ENCODE measurements at places on chromosomes 1 and 21.
A peak's percentile ranks its signal among the peaks of the same experiment; 100 is the strongest.

DNA sequence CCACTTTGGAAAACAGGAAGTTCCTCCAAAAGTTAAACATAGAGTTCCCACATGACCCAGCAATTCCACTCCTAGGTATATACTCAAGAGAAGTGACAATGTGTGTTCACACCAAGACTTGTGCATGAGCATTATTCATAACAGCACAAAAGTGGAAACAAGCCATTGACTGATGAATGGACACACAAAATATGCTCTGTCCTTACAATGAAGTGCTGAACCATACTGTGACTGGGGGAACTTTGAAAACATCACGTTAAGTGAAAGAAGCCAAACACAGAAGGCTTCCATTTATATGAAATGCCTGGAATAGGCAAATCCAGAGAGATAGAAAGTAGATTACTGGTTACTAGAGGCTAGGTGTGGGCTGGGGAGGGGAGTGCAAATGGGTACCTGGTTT lies 150.3 kb downstream of the ZSCAN20 start:
- no peak for DNase-seq

- DNase-seq, result no peak
Observed at GRCh38 chr1:76374086-76374485, 299.5 kb downstream of the ST6GALNAC3 start.

GRCh38 chr1:21939650-21940374 lies 2.7 kb upstream of the HSPG2 start:
- peak; percentile 94 for DNase-seq

- DNase-seq, result no peak
Observed at GRCh38 chr1:20354610-20355009, 63.9 kb downstream of the VWA5B1 start.

- no peak for DNase-seq
Observed at GRCh38 chr1:201021630-201022492, 1.7 kb downstream of the KIF21B start.

DNA sequence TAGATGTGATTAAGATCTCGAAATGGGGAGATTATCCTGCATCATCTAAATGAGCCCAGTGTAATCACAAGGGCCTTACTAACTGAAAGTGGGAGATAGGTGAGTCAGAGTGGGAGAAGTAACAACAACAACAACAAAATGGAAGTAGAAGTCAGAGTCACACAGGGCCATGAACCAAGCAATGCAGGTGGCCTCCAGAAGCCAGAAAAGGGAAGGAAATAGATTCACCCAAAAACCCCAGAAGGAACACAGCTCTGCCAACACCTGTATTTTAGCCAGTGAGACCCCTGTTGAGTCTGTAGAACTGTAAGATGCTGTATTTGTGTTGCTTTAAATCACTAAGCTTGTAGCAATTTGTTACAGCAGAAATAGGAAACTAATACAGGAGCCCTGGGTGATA lies 4.1 kb downstream of the TAGLN2 start:
- DNase-seq, result no peak

DNA sequence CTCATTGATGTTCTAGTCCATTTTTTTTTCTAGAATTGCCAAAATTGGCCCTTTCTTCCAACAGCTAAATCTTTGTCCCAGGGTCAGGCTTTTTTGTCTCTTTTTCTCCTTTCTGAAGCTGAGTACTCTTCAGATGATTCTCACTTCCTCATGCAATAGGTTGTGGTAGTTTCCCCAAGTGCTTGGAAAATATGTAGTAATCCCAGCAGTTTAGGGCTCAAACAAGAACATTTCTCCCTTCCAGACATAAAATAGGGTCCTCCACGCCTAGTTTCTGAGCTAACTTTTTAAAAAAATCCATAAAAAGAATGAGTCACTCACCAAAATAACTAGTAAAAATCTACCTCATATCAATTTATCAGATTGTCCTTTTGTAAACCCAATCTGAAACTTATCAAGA lies 10.0 kb upstream of the MCOLN3 start:
- DNase-seq, result no peak

GRCh38 chr1:89590341-89591080 lies 42.4 kb upstream of the LRRC8C start:
- DNase-seq, result no peak

All from cardiac muscle cell (in vitro differentiated cells and primary cell).